ENCODE measurements at places on chromosomes 3 and 15.

DNA sequence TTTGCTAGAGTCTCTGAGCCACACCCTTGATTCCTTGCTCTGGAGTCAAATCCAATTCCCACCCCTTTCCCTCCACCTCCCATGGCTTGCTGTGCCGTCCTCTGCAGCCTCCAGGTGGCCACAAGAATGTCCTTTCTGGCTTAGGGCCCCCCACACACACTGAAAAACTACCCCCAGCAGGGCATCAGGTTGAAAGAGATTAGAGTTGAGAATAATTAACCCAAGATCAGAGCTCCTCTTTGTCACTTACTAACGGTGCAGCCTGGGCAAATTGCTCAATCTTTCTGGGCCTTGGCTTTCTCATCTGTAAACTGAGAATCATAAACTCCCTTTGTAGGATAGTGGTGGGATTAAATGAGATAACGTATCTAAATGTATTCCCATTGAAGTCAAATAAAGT, 78.5 kb downstream of the MRPL46 start:
- DNase-seq: no peak

GRCh38 chr3:9732080-9732739, 675 bp downstream of the BRPF1 start:
- DNase-seq: no peak

- no peak for DNase-seq
Measured at GRCh38 chr3:145182196-145182911, 978.6 kb downstream of the PLOD2 start.

DNA sequence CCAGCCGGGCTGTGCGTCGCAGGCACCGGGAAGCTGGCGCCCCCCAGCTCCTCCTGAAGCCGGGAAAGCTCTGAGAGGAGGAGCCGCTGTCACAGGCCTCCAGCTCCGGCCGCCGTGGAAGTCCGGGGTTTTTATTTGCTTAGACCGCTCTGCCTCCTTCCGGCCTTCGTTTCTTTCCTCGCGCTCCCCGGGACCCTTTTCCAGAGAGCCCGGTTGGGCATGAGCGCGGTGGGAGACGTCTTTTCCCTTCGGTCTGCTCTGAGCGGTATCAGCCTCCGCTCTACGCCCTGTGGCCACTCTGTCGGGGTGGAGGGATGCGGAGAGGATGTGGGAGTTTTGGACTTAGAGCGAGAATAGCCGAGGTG, 559 bp downstream of the SENP5 start:
- DNase-seq: no peak

Measured in stimulated activated CD4-positive, alpha-beta T cell treated with anti-CD3 and anti-CD28 coated beads, Interleukin-2, amount 100 ng/mL, for 48 hours (primary cell).